ENCODE measurements at places on chromosomes 12 and 14.

- DNase-seq = no peak
Observed at GRCh38 chr12:132662901-132663755, 24.0 kb downstream of the POLE start.

- DNase-seq = peak; percentile 93
Observed at GRCh38 chr12:52372216-52373154, 5.2 kb upstream of the KRT85 start.

- DNase-seq = no peak
Observed at GRCh38 chr14:33812181-33812580, 138.7 kb downstream of the EGLN3 start.

GRCh38 chr12:119479121-119479561, 114.4 kb upstream of the TMEM233 start:
- DNase-seq = no peak

- no peak for DNase-seq
Observed at GRCh38 chr12:93712200-93712599, 35.0 kb downstream of the CRADD start.

- peak; percentile 67 for DNase-seq
Observed at GRCh38 chr12:109462868-109463692, 14.0 kb downstream of the KCTD10 start.

DNA sequence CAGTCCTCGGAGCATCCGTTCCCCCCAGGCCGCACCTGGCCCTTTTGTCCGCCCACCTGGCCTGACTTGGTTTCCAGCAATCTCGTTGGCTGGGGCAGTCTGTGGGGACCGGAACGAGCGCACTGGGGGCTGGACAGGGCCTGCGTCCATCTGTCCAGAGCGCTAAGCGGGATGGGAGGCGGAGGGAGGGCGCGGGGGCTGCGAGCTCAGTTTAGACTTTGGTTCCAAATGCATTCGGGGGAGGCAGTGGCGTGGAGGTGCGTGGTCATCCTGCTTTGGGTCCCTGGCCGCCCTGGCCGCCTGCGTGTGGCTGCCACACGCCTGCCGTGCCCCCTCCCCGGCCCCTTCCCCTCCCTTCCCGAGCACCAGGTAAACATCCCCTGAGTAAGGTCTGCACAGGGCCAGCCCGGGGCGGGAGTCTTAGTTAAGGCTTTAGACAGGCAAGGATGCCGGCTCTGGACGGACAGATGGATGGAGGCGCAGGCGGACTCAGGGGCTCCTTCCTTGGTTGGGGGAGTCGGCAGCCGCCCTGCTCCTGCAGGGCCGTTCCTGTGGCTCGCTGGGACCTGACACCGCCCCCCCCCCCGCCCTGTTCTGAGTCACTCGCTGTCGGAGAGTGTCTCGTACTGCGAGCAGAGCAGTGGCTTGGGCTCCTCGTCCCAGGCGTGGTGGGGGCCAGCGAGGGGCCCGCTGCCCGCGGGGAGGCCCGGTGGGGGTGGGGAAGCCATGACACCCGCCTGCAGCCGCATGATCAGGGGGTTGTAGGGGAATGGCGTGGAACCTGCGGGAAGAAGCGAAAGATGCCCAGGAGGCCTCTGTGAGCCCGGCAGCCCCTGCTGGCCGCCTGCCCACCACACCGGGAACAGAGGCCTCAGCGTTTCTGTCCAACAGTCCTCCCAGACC, 30.2 kb downstream of the RFLNA start:
- DNase-seq = no peak

DNA sequence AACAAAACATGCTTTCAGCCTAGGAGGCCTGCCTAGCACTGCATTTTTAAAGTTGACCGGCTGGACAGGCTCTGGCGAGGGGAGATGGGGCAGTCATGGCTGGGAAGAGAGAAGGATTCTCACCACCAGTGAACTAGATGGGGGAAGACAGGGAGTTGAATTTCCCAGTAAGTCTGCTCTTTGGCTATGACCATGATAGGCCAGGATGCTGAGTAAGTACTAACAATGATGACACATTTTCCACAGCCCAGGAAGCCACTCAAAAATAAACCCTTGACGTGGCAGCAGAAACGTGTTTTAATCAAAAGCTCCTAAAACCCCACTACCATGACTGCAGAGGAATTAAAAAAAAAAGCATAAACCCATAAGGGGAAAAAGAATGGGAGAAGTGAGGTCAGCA, 19.0 kb downstream of the KCTD10 start:
- DNase-seq = no peak

DNA sequence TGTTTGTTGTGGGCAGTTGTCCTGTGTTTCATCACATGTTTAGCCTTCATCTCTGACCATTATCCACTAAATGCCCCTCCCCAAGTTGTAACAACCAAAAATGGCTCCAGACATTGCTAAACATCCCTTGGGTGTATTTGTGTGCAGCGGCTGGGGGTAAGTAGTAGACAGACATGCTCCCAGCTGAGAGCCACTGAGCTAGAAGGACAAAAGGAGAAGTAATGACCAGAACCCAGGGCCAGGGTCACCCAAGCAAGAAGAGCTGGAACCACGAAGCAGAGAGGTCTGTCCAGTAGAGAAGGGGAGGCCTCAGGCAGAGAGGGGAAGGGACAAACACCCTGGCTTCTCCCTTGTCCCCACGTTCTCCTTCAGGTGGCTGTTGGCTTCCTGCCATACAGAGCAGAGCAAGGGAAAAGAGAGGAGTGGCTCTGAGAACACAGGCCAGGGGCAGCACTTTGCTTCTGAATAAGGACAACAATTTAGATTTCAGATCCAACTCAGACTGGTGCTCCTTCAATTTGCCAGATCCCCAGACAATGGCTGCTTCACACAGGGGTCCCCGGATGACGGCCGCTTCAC, 55.2 kb downstream of the NDUFA12 start:
- DNase-seq = no peak

DNA sequence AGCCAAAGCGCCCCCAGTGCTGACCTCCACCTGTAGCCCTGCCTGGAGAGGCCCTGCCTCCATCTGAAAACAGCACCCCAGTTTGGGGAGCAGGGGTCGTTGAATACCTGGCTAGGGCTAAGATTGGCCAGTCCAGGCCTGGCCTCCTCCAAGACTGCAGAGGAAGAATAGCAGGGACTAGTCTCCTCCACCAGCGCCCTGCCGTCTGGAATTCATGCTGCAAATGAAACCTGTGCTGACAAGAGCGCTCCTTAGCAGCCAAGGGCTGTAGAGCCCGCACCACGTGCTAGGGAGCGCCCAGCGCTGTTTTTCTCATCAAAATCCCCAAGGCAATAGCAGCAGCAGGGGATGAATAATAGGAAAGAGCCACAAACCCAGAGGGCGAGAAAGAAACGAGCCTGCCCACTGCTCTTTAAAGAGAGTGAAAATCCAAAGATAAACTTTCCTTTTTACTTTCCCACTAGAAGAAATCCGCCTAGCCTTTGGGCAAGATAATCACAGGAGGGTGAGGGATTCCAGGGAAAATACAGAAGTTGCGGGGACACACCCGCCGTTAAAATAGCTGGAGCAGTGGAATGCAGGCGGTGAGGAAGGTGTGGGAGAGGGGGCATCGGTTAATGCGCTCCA, 3.3 kb downstream of the COL2A1 start:
- peak; percentile 69 for DNase-seq

DNA sequence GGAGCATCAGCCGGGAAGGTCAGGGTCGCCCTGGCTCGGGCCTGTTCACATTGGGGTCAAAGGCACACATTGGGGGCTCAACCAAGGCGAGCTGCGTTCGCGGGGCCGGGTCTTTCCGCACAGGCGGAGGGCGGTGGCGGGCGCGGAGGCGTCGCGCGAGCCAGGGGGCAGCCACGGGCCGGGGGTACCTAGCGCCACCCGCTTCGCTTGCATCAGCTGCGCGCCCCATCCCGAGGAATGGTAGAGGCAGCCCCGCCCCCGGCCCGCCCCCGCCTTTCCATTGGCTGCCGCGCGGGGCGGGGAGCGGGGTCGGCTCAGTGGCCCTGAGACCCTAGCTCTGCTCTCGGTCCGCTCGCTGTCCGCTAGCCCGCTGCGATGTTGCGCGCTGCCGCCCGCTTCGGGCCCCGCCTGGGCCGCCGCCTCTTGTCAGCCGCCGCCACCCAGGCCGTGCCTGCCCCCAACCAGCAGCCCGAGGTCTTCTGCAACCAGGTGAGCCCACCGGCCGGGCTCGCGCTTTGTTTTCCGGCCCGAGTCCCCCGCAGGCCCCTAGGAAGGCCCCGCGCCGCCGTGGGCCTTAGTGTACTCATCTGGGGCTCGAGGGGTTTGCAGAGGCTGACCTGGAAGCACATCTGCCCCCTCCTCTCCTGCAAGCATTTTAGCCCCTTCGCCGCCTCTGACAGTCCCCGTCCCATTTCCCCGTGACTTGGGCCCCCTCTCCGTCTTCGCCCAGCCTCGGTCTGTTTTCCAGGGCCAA, at the start of gene ALDH2:
Gene ALDH2, plus strand, starts transcription at position 326 of the 754 bp plus-strand sequence. Its CDS starts 50 bp downstream, at position 376.
- DNase-seq = peak; percentile 99

- no peak for DNase-seq
Observed at GRCh38 chr12:19916196-19916753, 452.1 kb upstream of the PDE3A start.

GRCh38 chr12:103880299-103881142, 39.5 kb upstream of the NT5DC3 start:
- DNase-seq = no peak

- DNase-seq = no peak
Observed at GRCh38 chr14:92340931-92341330, 18.0 kb downstream of the SLC24A4 start.

DNA sequence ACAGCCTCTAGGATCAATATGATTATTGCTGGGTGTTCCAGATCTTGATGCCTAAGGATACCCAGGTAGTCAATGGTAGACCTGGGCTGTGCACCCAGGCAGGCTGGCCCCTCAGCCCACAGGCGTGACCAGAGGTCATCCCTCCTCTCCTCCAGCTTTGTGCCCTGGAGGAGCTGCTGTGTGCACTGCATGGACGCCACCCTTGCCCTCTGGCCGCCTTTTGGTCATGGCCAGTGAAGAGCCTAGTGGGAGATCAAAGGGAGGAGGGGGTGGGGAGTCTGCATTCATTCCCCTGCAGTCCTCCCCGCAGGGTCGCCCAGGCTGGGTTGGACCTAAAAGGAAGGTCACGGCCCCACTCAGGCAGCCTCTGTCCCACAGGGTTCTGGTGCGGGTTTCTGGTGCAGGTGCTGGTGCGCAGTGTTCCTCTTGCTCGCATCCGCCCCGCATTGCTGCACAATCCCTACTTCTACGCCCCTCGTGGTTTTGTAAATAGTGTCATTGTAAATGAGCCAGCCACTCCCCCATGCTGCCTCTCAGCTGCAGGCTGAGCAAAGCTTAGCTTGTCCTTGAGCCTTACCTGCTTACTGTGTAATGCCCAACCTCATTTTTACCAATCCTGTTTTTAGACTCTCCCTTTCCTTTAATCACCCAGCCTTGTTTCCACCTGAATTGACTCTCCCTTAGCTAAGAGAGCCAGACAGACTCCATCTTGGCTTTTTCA, 55.3 kb downstream of the PSMA6 start:
- no peak for DNase-seq

GRCh38 chr14:68153275-68153674, 333.7 kb downstream of the RAD51B start:
- DNase-seq = no peak

DNA sequence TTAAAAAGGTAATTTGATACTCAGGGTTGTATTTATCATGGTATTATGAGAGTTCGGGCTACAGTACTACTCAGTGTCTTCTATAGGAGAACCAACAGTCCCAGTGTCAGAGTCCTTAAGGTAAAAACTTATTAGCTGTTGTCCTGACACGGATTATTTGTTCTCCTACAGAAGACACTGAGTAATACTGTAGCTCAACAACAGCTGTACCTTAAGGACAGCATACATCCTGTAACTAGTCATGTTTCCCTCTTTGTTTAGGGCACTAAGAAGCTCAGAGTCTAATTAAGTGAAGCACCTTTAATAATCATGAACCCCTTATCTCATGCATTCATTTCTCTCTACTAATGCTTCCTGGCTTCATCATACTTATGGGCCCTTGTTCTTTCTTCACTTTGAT, 33.9 kb downstream of the ARF6 start:
- DNase-seq = no peak

DNA sequence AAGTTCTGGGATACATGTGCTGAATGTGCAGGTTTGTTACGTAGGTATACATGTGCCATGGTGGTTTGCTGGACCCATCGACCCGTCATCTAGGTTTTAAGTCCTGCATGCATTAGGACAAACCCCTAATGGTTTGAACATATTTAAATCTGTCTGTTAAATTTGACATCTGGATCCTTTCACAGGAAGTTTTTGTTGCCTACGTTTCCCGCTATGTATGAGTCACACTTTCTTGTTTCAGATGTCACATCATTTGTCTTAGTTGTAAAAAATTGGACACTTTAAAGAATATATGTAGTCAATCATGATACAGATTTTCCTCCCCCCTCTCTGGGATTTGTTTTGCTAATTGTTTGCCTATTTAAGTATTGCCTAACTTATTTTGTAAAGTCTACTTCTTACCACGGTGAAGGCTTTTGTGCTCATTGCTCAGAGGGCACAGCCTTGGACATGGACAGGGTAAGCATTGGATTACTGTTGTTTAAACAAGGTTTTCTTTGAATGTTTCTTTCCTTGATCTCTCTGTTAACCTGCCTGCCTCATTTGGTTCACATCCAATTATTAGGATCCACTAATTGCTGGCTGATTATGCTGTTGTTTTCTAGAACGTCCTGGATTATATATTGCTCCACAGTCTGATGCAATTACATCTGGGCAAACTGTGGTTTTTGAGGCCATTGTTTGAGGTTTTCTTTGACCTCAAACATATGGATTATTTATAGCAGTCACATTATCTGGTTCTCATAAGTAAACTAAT, 1441.4 kb downstream of the AACS start:
- no peak for DNase-seq

- no peak for DNase-seq
Observed at GRCh38 chr14:100134586-100134985, 24.9 kb downstream of the DEGS2 start.

DNA sequence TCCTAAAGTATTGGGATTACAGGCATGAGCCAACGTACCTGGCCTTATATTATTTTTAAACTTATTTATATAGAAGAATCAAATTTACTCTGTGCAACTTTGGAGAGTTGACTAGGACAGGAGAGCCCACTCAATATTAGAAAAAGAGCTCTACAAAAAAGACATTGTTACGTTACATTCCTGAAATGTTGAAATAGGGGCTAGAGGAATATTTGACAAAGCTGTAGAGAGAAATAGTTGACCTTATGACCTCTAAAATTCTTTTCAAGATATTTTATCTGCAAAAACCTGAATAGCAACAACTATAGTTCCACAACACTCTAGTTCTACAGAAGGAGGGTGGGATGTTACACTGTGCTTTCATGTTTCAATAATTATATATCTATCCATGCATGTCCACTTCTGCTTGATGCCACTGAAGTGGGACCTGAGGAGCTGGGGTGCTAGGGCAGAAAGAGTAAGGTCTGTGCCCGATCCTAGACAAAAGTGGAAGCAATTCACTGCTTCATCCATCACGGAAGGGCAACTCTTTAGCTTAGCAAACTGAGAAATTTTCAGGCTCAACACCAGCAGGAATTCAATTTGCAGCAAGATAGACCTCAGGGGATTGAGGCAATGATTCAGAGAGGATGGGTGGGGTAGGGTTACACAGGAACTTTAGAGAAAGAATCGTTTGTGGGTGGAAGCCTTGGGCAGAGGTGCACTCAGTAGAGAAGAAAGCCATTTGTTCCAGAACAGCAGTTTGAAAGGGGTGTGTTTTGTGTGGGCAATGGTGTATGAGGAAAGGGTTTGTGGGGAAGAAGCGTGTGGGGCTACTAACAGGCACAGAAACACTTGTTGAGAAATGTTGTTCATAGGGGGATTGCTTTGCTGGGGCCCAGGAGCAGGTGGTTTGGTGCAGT, 16.0 kb upstream of the RNASE10 start:
- no peak for DNase-seq
